ENCODE measurements at places on chromosomes 4 and X.
A peak's percentile ranks its signal among the peaks of the same experiment; 100 is the strongest.

GRCh38 chrX:118726396-118726795, 1.0 kb upstream of the IL13RA1 start:
- DNase-seq = no peak

DNA sequence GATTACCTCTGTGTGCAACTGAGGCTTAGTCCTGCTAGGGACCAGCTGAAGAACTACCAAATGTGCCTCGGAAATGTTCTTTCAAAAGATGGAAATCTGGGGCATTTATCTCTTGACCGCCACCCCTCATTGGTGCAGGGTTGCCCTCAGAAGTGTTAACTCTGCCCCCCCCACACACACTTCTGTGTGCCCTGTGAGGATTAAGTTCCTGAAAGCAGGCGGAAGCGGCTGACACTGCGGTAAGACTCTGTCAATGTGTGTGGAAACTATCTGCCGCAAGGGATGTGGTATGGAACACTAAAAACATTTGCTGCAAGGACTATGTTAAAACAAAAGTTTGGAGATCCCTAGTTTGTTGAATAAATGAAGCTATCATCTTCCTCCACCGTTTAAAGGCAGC, 106.9 kb upstream of the NDP start:
- DNase-seq = peak; percentile 93

DNA sequence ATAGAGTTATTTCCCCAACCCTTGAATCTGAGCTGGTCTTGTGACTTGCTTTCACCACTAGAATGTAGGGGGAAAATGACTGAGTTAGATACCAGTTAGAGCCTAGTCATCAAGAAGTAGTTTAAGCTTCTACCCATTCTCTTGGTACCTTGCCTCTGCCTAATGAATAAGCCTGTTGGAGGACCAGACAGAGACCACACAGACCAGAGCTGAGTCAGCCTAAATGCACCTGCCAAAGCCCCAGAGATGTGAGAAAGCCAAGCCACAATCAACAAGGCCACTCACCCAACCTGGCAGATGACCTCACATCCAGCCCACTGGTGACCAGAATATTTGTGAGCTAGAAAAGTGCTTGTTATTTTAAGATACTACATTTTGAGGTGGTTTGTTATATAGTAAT, 85.2 kb upstream of the DCLK2 start:
- no peak for DNase-seq

DNA sequence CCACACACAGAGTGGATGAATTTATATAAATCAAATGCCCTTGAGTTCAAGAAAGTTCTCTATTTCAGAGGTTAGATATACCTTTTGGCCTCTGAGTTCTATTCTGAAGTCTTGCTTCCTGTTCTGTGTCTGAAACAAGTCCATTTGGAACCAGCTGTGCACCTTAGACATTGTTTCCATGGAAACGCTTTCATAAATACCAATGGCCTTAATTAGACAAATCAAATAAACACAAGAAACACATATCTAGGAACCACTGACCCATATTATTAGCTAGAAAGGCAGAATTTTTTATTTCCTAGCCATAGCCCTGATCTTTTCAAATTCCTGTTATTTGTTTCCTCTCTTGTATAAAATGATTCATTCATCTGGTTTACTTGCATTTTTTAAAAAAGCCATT, 8.4 kb upstream of the C4orf54 start:
- DNase-seq = no peak

DNA sequence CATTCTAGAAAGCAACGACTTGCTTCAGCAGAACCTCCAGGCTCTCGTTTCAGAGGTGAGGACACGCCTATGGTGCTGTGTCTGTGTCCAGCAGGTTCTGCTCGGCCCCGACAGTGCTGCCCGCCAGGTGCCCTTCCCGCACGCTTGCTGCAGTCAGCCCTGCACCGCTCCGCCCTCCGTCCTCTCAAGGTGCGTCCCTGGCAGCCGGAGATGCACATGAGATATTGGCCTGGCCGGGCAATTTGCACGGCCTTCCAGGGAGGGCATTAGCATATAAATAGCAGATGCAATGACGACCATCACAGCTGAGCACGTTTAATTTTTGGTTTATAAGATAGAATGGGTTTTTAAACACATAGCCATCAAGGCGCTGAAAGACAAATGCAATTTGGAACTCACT, 14.4 kb downstream of the UVSSA start:
- DNase-seq = no peak

DNA sequence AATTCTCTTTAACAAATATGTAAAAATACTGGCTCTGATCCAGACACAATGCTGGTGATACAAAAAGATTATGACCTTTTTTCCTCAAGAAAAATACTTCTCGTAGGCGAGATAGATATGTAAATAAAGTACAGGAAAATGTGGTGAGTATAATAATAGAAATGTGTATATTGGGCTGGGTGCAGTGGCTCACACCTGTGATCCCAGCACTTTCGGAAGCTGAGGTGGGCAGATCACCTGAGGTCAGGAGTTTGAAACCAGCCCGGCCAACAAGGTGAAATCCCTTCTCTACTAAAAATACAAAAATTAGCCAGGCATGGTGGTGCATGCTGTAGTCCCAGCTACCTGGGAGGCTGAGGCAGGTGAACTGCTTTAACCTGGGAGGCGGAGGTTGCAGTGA, 55.0 kb downstream of the MRPL1 start:
- DNase-seq = no peak

DNA sequence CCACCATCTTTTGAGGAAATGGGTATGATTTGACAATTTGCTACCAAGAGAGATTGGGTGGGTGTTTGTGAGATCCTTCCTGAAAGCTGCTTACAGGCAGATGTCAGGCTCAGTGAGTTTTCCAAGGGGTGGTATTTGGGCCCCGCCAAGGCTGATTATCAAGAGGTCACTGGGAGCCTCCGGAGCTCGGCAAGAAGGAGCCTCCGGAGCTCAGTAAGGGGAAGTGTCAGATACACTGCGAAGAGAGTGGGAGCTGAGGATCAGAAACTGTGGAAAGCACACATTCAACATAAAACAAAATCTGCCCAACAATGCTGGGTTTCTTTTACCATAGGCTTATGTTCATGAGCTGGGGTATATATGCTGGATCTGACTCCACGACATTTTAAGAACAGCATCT, 714 bp downstream of the RTL3 start:
- peak; percentile 13 for DNase-seq

- DNase-seq = no peak
Observed at GRCh38 chr4:86114563-86114962, 245.3 kb downstream of the MAPK10 start.

GRCh38 chr4:88119943-88120342, 38.5 kb downstream of the ABCG2 start:
- DNase-seq = no peak

- DNase-seq = no peak
Observed at GRCh38 chrX:70675284-70675683, 230.6 kb downstream of the DLG3 start.

GRCh38 chrX:148381603-148382002, 118.8 kb upstream of the AFF2 start:
- peak; percentile 28 for DNase-seq

DNA sequence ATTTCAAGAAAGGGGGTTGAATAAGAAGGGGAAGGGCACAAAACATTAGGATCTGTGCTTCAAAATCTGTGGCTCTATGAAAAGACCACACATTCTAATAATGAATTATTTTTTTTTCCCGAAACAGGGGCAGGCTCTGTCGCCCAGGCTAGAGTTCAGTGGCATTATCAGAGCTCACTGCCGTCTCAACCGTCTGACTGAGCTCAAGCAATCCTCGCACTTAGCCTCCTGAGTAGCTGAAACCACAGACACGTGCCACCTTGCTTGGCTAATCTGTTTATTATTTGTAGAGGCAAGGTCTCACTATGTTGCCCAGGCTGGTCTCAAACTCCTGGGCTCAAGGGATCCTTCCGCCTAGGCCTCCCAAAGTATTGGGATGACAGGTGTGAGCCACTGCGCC, 33.4 kb downstream of the ACSL1 start:
- no peak for DNase-seq

DNA sequence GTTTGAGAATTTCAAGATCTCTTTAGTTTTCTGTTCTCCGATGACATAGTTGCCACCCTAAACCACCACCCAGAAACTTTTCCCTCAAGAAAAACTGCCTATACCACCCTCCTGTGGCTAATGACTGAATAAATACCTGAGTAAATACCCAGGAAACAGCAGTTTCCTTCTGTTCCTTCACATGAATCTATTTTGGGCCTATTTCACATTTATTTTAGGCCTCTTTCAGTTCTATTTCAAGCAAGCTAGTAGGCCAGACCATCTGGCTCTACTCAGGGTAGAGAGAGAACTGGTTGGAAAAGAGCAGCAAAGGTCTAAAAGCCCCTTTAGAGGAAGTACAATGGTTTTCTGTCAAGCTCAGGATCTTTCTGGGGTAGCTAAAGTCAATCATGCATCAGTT, 23.4 kb downstream of the ARHGEF9 start:
- no peak for DNase-seq

GRCh38 chr4:77695774-77696173, 90.2 kb downstream of the CXCL13 start:
- DNase-seq = peak; percentile 26

GRCh38 chrX:153588021-153588781, 10.7 kb downstream of the CCNQ start:
- DNase-seq = no peak

DNA sequence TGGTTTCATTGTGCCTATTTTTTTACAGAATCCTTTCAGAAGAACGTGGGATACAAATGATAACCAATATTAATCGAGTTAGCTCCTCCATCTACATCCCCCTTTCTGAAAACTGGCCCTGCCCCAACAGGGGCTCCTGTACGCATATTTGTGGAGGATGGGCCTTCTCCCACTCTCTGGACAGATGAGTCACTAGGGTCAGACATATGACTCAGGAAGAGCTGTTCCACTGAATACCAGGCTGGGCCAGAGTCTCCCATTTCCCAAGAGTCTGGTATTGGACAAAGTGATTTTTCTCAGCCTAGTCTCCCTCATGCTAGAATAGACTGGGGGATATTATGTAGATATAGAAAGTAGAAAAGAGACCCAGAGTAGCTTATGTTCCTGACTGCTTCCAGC, 142.4 kb downstream of the TSPAN5 start:
- DNase-seq = no peak

DNA sequence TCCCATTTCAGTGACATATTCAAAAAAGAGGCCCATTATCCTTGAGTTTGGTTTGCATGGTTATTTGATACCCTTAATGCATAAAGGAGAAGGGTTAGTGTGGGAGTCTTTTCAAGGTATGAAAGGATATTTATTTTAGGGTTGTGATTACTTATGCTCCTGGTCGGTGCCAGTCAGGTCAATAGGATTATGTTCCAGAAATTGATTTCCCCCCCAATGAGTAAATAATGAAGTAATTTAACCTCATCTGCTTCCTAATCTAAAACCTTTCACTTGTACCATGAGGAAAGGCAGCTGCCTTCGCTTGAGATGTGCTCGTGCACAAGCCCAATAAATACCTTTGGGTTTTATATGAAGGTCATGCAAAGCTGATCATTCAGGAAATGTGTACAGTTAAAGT, 55.0 kb upstream of the NR0B1 start:
- DNase-seq = no peak

DNA sequence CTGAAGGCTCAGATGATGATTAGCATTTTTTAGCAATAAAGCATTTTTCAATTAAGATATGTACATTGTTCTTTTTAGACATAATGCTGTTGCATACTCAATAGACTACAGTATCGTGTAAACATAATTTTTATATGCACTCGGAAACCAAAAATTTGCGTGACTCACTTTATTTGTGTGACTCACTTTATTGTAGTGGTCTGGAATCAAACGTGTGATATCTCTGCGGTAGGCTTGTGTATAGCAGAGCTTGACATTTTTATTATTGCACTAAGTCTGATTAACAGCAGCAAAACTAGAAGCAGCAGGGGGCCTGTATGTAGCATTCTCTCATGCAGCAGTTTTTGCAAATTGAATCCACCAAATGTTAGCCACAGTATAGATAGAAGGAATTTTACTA, 119.1 kb upstream of the PRDX4 start:
- DNase-seq = no peak

- DNase-seq = no peak
Observed at GRCh38 chrX:39502486-39502885, 595.3 kb downstream of the BCOR start.

- no peak for DNase-seq
Observed at GRCh38 chrX:155216940-155217440, 730 bp downstream of the VBP1 start.

DNA sequence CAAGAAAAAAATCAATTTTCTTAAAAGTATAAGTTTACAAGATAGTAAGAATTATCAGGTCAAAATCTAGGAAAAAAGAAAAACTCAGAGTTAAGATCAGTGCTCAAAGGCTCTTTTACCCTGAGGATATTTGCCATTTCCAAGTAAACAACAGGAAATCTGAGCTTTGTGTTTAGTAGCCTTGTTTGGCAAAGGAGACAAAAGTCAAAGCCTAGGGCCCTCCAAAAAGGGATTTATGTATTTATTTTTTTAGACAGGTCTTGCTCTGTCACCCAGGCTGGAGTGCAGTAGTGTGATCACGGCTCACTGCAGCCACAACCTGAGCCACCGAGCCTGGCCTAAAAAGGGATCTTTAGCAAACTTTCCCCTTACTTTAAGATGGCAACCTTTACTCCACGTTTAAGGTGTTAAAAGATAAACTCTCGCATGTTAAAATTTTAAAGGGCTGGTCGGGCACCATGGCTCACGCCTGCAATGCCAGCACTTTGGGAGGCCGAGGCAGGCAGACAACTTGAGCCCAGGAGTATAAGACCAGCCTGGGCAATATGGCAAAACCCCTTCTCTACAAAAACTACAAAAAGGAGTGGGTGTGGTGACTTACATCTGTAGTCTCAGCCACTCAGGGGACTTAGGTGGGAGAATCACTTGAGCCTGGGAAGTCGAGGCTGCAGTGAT, 21.3 kb upstream of the OPHN1 start:
- no peak for DNase-seq

DNA sequence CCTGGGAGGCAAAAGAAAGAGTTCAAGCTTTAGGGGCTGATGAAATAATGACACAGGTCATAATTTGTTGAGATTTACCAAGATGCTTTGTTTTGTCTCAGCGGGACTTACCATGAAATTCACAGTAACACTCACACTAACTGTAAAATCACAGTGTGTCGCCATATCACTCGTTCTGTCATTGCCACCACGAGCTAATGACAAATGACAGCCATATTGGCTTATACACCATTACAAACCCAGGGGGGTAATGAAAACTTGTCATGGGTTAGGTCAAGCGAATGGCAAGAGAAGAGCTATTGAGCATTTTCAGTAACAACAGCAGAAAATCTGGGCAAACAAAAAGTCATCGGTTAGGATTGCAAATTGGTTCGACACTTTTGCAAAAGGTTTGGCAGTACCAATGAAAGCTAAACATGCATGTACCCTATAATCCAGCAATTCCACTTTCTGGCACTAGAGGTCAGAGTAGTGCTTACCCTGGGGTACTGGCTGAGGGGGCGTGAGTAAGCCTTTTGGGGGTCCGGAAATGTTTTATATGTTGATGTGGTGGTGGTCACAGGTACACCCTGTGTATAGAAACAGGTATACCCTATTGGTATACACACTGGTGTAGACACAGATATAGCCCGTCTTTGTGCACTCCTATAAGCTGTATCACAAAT, 83.9 kb upstream of the RAI2 start:
- peak; percentile 17 for DNase-seq

GRCh38 chrX:151828439-151829080, 84.1 kb upstream of the MAGEA4 start:
- DNase-seq = no peak

- no peak for DNase-seq
Observed at GRCh38 chr4:64584125-64584524, 174.9 kb upstream of the TECRL start.

- no peak for DNase-seq
Observed at GRCh38 chr4:144599621-144600020, 46.3 kb upstream of the HHIP start.

- no peak for DNase-seq
Observed at GRCh38 chrX:94937491-94937890, 1263.5 kb downstream of the FAM133A start.

GRCh38 chr4:181991369-181992108, 251.7 kb upstream of the TENM3 start:
- no peak for DNase-seq
